Calu3 (cell line): ENCODE measurements at places on chromosomes 11 and 22.

GRCh38 chr11:75743711-75744563 lies 24.6 kb upstream of the DGAT2 start:
- DNase-seq = no peak

DNA sequence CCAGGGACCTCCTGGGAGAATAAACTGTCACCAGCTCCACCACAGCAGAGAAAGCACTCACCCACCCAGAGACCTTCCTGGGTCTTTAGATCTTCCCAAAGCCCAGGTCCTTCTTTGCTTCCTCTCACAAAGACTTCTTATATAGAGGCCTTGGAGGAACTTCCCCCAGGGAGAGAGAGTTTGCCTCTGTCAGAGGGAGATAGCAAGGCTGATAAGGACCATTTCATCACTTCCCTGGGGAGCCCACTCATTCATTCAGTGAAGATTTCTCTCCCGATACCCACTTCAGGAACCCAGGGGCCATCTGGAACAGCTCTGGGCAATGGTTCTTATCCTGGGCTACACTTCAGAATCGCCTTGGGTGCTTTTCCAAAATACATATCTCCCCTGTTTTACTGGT lies at the start of gene PRG2:
PRG2 (minus strand) TSS at position 116 of the 400 bp plus-strand sequence. CDS start 706 bp downstream, outside the sequence.
- no peak for DNase-seq

DNA sequence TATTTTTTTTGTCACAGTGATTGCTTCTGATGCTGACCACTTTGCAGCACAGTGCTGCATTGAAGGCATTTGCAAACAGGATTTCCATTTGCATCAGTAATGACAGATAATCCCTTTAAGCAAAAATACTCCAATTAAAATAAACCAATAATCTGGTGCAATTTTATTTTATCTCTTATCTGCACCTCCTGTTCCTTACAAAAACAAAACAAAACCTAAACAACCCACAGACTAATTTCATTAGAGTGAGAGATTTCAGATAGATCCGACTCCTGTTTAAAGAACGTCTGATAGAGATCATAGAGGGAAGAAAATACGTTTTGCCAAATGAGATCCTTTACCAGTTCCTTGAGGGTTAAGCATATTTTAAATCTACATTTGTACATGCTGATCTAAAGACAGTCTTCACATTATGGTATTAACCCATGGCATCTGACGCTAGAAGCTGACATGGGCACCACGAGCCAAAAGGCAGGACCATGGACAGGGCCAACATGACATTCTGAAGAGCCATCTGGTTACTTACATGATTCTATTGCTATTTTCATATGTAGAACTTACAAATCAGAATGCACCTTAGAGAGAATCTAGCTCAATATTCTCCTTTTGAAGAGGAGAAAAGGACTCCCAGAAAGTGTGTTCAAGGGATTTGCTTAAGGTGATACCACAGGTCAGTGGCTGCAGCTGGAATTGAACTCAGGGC lies 286.2 kb upstream of the NARS2 start:
- no peak for DNase-seq

- DNase-seq = no peak
These were observed 103.4 kb downstream of the NAV2 start for GRCh38 chr11:19816040-19816439.

- peak; percentile 17 for DNase-seq
These were observed 35.0 kb upstream of the OR9G4 start for GRCh38 chr11:56783448-56784041.

GRCh38 chr11:77879218-77879617 lies 58.3 kb downstream of the AAMDC start:
- DNase-seq = no peak

DNA sequence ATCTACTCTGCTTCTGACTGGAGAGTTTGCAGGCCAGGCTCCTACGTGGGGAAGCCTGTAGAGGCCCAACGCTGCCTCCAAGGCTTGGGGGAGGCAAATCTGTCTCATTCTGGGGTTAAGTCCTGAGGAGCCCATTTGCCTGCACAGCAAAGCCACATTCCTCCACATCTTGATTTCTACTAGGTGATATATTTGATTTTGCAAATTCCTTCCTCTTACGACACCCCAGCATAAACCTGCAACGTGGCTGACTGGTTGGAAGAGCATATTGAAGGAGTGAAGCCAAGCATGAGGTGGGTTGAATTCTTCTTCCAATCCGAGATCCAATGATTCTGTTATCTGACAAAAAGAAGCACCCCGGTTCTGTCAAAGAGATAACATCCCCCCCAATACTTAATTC lies 87.1 kb downstream of the FBXO7 start:
- no peak for DNase-seq

- no peak for DNase-seq
These were observed 1.8 kb downstream of the FLI1 start for GRCh38 chr11:128695539-128696221.

DNA sequence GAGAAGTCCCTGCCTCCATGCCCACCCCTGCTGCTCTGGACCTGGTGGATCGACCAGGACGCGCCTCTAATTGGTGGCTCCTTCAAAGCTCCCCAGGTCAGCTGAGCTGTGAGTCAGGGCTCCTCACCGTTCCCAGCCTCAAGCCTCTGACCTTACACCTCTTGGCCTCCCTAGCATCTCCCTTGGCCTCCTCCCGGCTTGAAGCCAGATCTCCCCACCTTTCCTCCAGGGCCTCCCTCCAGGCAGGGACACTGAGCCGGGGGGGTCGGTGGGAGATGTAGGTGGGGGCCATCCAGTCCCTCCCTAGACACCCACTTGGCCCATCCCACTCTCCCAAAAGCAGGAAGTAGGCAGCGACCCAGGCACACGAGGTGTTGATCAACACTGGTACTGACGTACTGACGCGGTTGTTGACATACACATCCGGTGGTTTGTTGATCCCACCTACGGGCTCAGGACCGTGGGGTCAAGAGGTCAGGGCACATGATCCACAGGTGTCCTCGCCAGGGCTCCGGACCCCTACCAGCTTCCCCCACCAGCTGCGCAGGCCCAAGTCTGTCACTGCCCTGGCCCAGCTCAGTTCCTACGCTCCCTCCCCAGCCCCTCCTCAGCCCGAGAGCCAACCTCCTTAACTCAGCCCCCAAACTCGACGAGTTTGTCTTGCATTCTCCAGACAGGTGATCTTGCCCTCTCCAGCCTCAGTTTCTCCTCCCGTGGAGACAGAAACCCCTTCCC lies 802 bp downstream of the ATG2A start:
- peak; percentile 33 for DNase-seq

GRCh38 chr11:89421718-89422117 lies 69.5 kb downstream of the NOX4 start:
- DNase-seq = no peak

DNA sequence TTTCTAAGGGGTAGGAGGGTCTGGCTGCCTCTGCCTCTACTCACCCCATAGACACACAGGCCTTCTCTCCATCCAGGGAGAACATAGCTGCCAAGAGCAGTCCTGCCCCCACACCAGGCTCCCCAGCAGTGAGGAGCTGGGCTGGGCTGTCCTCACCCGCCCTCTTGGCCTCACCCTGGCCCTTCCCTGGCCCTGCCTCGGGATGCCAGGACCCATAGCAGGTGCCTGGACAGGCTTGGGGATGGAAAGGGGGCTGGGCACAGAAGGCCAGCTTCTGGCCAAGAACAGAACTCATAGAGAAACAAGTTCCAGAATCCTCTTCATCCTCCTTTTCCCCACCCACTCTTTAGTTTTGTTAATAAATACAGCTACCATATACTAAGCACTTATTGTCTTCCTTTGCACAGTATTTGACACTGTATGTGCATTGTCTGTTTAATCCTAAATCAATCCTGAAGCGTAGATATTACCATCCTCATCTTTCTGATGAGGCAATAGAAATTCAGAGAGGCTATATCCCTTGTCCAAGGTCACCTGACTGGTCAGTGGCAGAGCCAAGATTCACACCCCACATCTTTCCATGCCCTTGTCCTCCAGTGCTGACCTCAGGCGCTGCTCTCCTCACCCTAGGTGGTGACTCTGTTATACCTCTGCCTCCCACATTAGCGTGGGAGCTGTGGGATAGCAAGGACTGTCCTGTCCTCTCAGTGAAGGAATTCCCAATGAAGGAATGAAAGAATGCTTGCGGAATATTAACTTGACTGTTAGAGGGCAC lies 22.0 kb upstream of the MYOD1 start:
- no peak for DNase-seq

GRCh38 chr22:27115816-27116256 lies 458.4 kb downstream of the MIAT start:
- peak; percentile 74 for DNase-seq

- DNase-seq = peak; percentile 95
These were observed at the start of gene DGKZ for GRCh38 chr11:46346886-46347636. DGKZ (plus strand) TSS chr11:46347463; CDS start chr11:46347660, 197 bp downstream.

DNA sequence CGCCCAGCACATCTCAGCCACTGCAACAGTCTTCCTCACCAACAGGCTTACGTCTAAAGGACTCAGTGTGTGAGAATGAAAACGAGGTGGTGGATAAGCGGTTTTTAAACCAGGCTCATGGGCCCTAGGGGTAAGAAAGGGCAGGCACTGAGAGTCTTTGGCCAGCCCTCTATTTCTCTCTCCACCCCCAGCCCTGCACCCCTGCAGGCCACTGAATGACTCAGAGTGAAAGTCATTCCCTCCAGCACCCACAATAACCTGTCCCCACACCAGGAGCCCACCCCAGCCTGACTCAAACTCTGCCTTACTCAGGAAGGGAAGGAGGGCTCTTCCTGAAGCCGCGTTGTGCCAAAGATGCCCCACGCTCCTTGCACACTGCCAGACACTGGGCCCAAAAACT lies 72.0 kb downstream of the LARGE1 start:
- DNase-seq = no peak

DNA sequence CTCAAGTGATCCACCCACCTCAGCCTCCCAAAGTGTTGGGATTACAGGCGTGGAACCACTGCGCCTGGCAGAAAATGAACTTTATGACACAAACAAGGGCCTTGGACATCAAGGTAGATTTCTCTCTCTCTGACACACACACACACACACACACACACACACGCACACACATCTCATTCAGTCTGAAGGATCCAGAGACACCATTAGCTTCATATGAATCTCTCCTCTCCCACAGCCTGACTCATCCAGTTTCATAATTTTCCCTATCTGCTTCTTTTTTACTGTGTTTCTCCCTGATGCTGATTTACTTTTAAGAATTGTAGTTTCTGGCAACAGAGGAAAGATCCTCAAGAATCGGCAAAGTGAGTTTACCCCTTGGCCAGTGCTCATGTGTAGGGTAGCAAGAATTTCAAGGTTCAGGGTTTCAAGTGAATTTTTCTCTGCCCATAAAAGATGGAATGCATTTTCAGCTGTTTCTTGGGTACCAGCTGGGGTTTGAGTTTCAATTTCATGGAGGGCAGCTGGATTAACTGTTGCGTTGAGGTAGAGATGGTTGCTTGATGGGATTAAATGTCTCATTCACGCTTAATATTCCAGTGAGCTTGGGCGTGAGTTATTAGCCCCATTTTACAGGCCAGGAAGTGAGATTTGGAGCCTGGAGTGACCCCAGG lies 3.5 kb downstream of the MYO18B start:
- DNase-seq = no peak

- DNase-seq = no peak
These were observed 626 bp downstream of the DNAL4 start for GRCh38 chr22:38793317-38793716.

GRCh38 chr22:22431271-22432220 lies 77.0 kb downstream of the ZNF280B start:
- DNase-seq = peak; percentile 80

GRCh38 chr22:49614966-49615965 lies 212.4 kb downstream of the BRD1 start:
- no peak for DNase-seq

DNA sequence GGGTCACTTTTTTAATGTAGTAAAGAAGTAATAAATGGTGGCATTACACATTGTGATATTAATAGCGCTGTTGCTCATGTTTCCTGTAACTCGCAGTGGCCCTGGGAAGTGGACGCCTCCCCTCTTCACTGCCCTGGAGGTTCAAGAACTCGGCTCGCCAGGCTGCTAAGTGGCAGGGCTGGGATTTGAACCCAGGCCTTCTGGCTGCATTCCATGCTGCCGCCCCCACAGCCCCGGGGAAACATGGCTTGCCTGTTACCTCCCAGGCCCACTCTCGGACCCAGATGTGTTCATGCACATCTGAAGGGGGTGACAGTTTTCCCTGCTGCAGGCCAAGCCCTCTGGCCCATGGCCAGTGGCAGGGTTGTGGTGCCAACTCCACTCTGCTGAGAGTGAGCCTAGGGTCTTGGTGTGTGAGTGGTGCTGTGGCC lies 25.0 kb upstream of the MGAT3 start:
- no peak for DNase-seq

DNA sequence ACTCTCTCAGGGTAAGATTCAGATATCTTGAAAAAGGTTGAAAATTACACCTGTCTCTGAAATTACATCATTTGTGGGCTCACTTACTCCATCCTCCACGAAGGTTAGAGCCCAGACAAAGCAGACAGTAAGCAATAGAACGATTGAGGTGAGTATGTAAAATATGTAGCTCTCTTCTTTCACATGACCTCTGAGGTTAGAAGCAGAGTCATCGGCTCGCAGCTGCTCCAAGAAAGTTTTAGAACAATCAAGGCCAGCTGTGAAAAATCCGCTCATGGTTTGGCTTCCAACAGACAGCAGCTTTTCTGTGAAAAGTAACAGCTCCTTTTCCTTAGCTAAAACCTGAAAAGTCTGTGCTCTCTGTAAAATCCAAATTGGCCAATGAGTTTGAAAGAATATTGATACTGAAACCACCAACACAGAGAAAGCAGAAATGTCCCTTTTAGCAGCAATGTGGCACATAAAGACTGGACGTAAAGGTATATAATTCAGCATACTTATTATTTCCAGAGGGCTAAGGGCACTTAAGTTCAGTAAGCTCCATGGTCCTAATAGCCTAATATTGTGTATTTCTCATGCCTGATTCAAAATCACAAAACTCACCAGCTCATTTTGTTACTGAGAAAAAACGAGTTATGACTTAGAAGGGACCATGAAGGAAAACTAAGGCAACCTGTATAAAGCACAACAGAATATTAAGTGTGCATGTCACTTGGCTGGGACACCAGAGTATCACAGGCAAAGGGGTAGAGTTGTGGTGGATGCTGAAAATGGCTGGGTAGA lies 78.2 kb downstream of the FAM76B start:
- DNase-seq = no peak

- DNase-seq = no peak
These were observed 111.8 kb downstream of the CCDC81 start for GRCh38 chr11:86486261-86487030.
